Kasumi-1 (cell line): ENCODE measurements at places on chromosomes 1 and 21.
A peak's percentile ranks its signal among the peaks of the same experiment; 100 is the strongest.

- no peak for DNase-seq
These were observed 29.9 kb downstream of the MAST2 start for GRCh38 chr1:45833361-45833760.

- DNase-seq, result no peak
These were observed 130.6 kb downstream of the SNX7 start for GRCh38 chr1:98792123-98792522.

DNA sequence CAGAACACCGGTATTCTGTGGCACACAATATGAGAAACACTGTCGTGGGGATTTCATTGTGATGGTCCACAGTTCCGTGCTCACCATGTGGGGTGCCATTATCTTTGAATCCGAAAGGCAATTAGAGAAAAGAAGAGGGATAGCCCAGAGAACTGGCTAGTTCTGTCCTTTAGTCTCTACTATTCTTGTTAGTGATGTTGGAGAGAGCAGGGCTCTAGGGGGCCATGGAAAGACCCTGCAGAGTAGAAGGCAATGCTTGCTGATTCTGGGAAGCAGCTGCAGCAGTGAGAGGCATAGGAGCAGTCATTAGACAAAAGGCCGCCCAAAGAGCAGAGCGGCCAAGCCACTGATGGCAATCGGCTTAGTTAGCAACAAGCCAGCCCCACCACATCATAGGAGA lies 146.3 kb downstream of the TSEN15 start:
- DNase-seq, result no peak

GRCh38 chr1:116940814-116941599 lies 31.3 kb downstream of the PTGFRN start:
- no peak for DNase-seq

GRCh38 chr21:29145852-29146453 lies 15.5 kb downstream of the MAP3K7CL start:
- no peak for DNase-seq

DNA sequence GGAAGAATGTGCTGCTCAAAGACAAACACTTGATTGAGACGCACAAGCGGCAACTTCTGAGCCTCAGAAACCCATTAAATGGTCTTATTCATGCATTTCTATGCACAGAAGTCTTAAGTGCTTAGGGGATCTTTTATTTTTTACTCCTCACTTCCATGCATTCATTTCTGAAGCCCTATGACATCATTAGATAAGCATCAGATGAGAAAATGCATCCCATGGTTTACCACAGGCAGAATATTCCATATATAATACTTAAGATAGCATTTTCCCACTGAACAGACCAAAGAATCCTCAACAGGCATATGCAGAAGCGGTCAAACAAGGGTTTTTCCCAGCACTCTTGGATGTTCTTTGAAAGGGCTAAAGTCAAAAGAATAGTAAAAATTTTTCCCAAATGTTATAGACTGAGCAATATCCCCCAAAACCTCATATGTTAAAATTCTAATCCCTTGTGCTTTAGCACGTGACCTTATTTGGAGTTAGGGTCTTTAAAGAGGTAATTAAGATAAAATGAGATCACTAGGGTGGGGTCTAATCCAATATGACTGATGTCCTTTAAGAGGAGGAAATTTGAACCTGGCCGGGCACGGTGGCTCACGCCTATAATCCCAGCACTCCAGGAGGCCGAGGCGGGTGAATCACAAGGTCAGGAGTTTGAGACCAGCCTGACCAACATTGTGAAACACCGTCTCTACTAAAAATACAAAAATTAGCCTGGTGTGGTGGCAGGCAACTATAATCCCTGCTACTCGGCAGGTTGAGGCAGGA lies 22.6 kb upstream of the FAM89A start:
- no peak for DNase-seq

GRCh38 chr21:33228455-33228854 lies 1.3 kb upstream of the IFNAR2 start:
- DNase-seq, result no peak

DNA sequence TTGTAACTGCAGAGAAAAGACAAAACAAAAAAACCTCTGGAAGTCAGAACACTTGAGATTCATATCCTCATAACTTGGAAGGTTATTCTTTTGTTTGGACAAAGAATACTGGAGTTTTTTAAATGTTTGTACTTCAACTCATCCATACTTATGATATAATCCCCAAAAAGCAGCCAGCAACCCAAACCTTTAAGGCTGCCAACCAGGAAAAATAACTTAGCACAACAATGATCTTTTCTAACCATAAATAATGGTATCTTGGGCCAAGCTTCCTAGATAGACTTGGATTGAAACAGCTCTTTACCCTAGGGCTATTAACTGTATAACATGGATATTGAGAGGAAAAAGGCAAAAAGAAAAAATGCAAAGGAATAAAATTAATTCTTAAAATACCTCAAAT lies 335.1 kb downstream of the LTN1 start:
- no peak for DNase-seq

DNA sequence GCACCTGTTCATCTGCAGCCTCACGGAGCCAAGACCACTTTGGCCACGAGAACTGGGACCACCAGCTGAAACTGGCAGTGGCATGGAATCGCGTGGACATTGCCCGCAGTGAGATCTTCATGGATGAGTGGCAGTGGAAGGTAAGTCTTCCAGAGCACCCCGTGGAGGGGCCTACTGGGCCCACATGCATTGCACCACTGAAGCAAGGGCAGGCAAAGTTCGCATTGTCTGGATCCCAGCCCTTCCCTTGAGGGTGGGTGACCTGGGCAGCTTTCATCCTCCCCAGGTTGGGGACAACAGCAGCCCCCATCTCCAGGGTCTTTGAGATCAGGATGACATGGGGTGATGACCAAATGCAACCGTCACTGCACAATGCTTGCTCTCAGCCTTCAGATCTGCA lies 37.5 kb downstream of the TRPM2 start:
- no peak for DNase-seq

GRCh38 chr1:52296345-52296744 lies 69.7 kb downstream of the CC2D1B start:
- peak; percentile 90 for DNase-seq

DNA sequence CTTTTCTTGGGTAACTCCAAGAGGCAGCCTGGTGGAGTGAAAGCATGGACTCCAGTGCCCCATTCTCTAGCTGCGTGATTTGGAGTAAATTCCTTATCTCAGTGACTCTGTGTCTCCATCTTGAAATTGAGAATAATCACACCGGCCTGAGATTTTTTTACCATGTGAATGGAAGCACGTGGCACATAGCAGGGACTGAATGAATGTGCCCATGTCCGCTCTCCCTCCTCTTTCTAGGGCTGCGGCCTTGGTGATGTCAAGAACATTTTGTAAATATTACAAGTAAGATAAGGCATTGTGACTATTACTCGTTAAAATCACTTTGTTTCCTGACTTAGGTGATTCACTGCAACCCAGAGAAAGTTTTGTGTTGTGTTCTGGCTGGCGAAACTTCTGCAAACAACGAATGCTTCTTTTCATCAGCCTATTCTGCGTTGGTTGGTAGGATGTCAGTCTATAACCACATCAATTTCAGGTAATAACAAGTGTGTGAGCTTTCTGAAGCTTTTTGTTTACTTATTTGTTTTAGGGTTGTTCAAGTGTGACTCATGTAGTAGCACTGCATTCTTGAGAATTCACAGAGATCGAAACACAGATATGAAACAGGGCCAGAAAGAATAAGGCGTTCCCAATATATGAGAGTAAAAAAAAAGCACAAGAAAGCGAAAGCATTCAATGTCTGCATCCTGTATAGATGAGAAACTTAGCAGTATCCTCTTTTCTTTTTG lies 135.7 kb upstream of the SLC45A1 start:
- no peak for DNase-seq

DNA sequence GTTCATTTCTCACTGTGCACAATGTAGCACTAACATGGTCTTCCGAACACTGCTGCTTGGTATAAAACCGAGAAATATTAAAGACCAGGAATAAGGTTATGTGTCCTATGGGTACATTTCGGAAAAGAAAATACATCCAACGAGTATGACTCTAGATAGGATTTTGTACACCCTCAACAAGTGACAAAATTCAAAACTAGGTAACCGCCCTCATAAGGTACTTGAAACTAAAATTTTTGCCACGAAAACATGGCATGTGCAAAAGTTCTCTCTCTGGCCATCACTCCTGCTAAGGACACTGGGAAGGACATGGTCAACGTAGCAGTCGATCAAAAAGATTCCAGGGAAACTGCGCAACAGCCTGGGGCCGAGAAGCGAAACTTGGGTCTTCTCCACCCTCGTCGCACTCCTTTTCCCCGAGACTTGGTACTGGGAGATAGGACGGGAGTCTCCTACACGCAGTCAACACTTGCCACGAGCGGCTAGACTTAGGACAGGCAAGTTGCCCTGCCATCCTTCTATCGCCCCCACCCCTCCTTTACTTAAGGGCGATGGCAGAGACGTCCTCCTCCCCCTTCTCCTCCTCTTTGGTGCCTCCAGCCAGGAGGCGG lies 338 bp upstream of the TOR1AIP1 start:
- peak; percentile 87 for DNase-seq

- DNase-seq, result no peak
These were observed 3.0 kb downstream of the ALX3 start for GRCh38 chr1:110067479-110067892.

DNA sequence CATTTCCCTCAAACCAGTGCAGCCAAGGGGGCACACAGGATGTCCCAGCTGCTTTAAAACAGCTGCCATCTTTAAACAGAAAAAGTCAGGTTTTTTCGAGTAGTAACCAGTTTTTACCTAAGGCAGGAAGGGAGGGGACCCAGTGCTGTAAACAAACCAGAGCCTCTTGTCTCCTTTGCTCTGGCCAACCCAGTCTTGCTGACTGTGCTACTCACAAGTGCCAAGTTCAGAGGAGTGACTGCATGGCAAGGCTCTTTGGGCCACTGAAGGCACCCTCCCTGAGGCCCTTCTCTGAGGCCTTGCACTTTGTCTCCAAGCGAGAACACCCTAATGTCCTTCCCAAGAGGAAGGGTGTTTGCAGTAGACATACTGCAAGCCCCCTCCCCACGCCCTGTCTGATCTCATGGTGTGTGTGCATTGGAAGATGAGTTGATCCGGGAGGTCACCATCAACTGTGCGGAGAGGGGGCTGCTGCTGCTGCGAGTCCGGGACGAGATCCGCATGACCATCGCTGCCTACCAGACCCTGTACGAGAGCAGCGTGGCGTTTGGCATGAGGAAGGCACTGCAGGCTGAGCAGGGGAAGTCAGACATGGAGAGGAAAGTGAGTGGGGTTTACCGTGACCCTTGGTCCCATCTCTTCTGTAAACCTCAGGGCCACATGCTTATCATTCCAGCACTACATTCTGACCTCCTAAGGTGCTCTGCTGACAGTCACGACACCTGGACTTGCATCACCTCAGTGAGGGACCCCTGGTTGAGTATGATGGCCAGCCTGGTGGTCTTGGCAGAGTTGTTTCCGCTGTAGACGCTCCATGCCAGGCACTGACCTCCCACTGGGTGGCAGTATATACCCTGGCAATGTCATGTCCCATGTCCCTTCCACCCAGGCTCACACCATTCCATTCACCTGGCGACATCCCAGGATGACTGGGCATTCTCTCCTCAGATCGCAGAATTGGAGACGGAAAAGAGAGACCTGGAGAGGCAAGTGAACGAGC lies 4.7 kb downstream of the DNALI1 start:
- peak; percentile 34 for DNase-seq

DNA sequence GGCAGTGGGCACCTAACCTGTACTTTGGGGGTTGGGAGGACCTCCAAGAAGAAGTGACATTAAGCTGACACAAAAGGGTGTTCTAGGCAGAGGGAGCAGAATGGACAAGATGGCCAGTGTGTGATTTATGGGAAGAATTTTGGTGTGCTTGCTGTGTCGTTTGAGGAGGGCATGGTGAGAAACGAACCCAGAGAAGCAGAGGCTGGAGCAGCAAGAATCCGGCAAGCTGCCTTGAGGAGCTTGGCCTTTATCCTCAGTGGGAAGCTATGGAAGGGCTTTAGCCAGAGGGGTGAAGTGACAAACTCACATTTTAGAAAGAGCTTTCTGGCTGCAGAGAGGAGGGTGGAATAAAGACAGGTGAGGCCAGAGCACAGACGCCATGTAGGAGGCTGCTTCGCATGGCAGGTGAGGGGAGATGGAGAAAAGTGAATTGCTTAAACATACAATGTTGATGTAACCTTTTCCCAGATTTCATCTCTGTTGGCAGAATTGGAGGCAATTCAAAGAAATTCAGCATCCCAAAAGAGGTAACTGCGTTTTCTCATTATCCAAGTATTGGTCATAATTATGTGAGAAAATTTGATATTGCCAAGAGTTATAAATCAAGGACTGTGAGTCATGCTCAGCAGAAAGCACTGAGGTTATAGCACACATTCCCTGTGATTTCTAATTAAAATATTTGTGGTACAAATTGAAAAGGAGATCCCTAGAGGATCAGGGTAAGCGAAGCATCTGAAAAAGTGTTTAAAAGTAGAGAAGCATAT lies 26.5 kb downstream of the TRIM45 start:
- no peak for DNase-seq

- no peak for DNase-seq
These were observed 417.8 kb downstream of the MRPL39 start for GRCh38 chr21:25189497-25189896.

DNA sequence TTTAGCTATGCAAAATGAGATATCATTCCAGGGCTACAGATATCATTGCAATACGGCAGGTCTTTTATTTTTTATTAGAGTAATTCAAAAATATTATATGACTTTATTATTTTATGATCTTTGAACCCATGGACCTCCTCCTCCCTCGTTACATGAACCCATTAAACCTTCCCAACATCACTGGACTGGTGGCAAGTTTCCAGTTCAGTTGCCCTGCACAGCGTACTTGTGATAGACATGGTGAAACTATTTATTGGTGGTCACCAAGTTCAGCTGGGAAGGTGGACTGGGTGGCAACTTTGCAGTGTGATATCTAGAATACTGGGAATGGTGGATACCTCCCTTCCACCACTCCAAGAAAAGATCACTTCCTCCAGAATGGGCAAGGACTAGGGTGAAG lies 52.5 kb downstream of the SLC30A10 start:
- DNase-seq, result no peak

- DNase-seq, result no peak
These were observed 42.0 kb downstream of the MTR start for GRCh38 chr1:236837115-236837514.

DNA sequence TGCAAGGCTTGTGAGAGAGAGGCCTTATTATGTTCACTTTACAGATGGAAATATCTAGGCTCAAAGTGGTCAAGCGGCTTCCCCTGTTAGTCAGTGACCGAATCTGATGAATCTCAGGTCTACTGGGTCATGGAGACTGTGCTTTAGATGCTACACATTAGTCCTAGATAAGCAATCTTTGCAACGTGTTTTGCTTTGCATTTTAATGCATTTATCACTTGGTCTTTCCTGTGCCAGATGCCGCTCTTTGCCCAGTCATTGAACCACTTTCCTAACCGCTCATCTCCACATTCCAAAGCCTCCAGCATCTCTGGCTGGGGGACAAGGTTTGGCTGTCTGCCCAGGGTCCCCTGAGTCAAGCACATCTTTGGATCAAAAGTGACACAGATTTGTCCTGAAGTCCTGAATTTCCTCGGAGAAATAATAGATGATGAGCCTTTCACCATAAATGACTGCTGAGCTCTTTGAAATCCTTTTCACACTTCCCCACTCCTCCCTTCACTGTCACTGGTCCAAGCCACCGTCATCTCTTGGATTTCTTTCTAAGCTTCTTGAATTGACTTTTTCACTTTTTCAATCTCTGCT lies 96.0 kb upstream of the USP24 start:
- no peak for DNase-seq

- peak; percentile 56 for DNase-seq
These were observed 89.7 kb downstream of the DMRTA2 start for GRCh38 chr1:50333595-50333974.

- peak; percentile 30 for DNase-seq
These were observed 779 bp upstream of the DEGS1 start for GRCh38 chr1:224182057-224182865.

GRCh38 chr1:57307392-57308170 lies 116.3 kb downstream of the DAB1 start:
- no peak for DNase-seq
